NCI-H2081 (cell line): ENCODE measurements at places on chromosomes 7 and 10.
A peak's percentile ranks its signal among the peaks of the same experiment; 100 is the strongest.

DNA sequence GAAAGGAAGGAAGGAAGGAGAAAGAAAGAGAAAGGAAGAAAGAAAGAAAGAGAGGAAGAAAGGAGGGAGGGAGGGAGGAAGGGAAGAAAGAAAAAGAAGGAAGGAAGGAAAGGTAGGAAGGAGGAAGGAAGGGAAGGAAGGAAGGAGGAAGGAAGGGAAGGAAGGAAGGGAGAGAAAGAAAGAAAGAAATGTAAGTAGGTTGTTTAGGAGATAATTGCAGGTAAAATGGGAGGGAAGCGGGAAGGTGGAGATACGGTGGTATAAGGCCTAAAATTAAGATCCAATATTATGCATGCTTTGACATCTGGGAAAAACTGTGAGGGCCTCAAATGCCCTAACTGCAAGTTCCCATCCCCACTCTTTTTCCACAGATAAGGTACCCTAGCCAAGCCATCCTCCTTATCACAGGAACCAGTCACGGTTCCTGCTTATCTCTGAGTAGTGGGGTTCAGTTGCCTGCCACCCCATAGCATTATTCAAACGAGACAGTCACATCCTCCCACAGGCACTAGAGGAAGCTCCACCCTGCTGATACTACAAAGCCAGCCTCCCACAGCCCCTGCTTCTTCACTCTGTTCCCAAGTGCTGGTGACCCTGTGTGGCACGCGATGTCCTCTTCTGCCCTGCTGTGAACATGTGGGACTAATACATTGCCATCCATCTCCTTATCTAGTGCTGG lies 28.7 kb downstream of the ST8SIA6 start:
- DNase-seq: no peak

DNA sequence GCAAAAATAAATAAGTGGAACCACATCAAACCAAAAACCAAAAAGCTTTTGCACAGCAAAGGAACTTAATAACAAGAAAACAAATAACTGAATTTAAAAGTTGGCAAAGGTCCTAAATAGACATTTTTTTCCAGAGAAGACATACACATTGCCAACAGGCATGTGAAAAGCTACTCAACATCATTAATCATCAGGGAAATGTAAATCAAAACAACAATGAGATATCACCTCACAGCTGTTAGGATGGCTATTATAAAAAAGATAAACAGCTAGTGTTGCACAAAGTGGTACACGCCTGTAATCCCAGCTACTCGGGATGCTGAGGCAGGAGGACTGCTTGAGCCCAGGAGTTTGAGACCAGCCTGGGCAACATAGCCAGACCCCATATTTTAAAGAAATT lies 2.2 kb upstream of the SUN3 start:
- DNase-seq: no peak

DNA sequence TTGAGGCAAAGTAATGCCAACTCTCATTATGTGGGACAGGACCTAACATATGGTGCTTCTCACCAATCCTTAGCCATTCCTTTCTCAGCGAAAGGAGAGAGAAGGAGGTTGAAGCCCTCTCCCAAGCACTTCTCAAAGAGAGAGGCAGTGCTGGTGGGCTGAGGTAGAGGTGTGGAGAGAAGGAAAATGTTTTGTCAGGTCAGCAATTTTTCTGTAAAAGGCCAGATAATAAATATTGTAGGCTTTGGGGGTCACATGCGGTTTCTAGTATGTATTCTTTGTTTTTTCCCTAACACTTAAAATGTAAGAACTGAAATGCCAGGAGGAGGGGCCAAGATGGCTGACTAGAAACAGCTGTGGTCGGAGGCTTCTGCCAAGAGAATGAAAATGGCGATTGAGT lies 225.0 kb upstream of the NPY start:
- no peak for DNase-seq

DNA sequence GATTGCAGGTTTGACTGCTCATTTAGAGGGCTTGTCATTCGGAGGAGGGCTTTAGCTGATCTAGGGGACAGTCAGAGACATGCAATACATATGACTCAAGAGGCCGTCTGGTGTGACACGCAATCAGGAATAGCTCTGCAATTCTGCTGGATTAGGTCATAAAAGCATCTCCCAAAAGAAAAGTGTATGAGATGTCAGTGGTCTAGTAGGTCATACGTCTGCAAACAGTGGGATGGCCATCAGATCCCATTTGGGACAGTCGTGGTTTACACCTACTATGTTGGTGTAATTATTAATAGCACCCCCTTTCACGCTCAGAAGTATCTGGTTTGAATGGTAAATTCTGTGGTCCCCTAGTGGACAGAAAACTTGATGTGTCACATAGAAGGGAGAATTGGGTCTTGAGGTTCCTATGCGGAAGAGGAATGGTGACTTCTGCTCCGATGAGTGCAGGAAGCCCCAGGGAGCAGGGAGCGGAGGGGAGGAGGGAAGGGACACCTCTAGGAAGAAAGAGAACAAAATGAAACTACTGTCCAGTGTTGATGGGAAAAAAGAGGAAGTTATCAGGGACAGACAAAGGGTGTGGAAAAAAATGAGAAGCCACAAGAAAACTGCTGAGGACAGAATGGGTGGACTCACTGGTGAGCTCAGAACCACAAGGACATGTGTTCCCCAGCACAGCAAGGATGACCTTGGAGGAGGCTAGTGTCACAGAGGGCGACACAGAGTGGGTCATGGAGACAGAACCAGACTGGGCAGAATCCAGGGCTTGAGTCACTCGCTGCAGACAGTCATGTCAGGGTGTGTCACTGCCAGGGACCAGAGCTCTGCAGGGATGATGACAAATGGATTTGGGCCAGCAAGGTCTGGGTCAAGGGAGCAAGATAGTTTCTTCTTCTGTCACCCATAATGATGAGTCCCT lies 59.9 kb downstream of the MAP3K8 start:
- no peak for DNase-seq

DNA sequence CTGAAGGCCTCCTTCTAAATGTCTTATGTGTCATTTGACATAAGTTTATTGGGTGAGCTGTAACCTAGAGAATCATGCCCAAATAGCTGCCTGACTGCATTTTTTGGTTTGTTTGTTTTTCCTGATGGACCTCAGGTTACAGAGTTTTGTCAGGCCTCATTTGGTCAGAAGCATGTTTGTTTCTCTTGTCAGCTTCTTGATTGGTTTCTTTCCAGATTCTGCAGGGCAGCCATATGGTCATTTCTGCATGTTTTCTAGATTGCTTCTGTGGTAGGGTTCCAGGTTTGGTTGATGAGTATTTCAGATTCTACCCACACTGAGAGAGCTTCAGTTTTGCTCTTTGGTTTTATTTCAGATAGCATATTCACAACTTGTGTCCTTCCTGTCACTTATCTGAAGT lies 28.0 kb downstream of the GLCCI1 start:
- peak; percentile 18 for DNase-seq

- no peak for DNase-seq
These were observed 74.4 kb upstream of the RSU1 start for GRCh38 chr10:16891375-16892313.
